Stimulated activated CD8-positive, alpha-beta memory T cell treated with anti-CD3 and anti-CD28 coated beads, Interleukin-2, amount 100 ng/mL, for 1 hour (primary cell): ENCODE measurements at places on chromosomes 6 and 20.

GRCh38 chr6:20876561-20876960, 342.3 kb downstream of the CDKAL1 start:
- DNase-seq, result no peak

GRCh38 chr6:78462728-78463127, 404.6 kb upstream of the IRAK1BP1 start:
- no peak for DNase-seq

GRCh38 chr6:136783021-136783420, 9.3 kb downstream of the MAP3K5 start:
- DNase-seq, result no peak

GRCh38 chr6:6260196-6260722, 60.2 kb downstream of the F13A1 start:
- no peak for DNase-seq

GRCh38 chr6:35360349-35361138, 18.2 kb downstream of the PPARD start:
- DNase-seq, result no peak
